ENCODE measurements at places on chromosomes 2 and 18. TPM values are rescaled to one million over a fixed set of nuclear protein-coding genes. Genes with fewer than 3 reads are reported as not detected.

Gene SDC1
- 38.7 TPM for total RNA-seq

GRCh38 chr2:158497486-158497885 lies 40.7 kb downstream of the PKP4 start:
- H3K27ac ChIP-seq, result no peak overlapping the region
- no peaks in the 10 kb centered on the region for H3K4me1 ChIP-seq
- DNase-seq, result no peak
- H3K36me3 ChIP-seq, result no peaks in the 10 kb centered on the region

DNA sequence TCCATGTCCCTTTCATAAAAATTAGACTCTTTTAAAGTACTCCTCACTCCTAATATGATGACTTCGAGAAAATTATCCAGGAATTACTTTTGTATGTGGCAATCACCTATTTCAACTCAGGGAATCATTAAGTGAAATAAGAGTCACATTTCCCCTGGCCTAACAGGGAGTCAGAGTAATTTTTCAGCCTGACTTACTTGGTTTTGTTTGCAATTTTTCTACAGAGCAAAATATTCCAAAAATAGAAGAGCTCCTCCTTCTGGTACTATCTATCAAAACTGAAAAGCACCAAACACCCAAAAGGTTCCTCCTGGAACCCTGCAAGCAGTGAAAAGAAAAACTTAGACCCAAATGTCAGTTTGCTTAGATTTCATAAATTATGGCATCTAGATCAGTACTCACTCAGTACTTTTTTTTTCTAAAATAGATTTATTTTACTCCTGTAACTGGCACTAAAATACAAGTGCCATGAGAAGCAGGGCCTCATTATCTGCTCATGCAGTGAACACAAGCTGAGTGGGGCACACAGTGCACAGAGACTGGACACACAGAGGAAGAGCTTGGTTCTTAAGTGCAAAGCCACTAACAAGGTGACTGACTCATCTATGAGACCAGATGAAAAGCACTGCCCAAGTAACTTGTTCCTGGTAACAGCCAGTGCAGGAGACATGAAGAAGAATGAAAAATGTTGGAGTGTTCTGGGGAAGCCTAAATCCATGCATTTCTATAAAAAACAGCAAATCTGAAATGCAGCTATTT lies 28.7 kb downstream of the ACAA2 start:
- DNase-seq, result no peak
- H3K27ac ChIP-seq, result no peak overlapping the region
- peaks cover 3% of the 10 kb centered on the region for H3K36me3 ChIP-seq
- no peaks in the 10 kb centered on the region for H3K4me1 ChIP-seq
- H3K4me3 ChIP-seq, result no peak overlapping the region
- no peaks in the 10 kb centered on the region for H3K27me3 ChIP-seq

DNA sequence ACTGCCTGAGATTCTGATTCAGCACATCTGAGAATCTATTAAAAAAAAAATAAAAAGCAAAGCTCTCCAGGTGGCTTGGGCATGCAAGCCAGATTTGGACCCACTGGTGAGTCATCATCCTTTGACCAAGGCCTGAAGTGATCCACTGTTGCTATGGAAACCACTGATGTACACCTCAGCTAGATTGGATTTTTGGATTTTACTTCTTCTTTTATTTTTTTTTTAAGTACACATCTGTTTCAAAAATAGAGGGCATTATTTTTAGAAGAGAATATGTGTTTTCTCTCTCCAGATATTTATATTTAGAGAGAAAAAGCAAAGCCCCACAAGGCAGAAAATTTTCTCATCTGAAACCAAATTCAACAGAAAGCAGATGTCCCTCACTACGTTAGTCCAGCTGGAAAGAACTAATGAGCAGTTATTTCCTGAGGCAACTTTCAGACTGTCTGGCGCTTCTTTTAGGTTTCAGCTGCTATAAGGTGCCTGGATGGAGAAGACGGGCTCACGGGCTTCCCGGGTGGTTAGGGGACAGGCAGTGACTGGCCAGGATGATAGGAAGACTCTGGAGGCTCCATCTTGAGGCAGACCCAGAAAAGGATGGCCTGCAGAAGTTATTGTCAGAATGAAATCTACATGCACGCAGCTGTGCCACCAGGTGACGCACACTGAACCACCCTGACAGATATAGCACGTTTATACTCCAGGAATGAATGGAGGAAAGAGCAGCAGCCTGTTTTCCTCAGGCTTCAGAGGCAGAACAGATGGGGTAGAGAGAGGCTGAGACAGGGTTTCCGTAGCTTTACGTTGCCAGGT lies 50.5 kb downstream of the MRPL35 start:
- H3K4me1 ChIP-seq, result no peaks in the 10 kb centered on the region
- H3K4me3 ChIP-seq, result no peak overlapping the region
- no peak for DNase-seq
- H3K27ac ChIP-seq, result peak overlapping the region; percentile 2
- no peaks in the 10 kb centered on the region for H3K36me3 ChIP-seq

DNA sequence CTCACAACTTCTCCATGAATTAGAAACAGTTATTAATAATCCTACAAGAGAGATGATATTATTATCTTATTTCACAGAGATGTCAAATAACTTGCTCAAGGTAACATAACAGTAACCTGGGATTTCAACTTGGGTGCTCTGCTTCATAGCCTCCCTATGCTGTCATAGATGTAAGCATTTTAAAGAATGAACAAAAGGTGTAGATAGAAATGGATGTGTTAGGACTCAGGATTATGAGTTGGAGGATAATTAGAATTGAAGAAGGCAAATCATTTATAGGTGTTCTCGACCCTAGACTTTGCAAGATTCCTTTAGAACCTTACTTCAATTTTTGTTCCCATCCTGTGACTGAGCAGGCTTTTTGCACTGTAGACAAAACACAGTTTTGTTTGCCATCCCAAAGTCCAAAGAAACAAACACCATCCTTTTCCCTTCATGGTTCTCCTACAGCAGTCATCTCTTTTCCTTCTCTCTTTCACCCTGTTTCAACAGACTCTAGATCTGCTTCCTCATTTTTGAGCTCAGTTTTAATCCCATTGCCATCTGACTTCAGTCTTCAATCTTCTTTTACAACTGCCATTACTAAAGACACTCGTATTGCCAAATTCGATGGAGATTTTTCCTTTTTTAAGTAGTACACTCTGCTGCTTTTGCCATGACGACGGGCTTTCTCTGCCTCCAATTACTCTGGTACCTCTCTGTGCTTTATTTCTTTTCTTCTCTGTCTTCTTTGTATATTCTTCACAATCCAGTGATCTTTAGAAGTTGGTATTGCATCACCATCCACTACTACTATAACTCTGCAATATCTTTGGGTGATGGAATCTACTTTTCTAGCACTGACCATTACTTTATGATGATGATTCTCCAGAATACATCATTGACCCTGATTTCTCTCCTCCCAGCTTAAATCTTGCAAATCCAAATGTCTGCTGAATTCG lies 4.5 kb downstream of the HNMT start:
- DNase-seq, result no peak
- no peaks in the 10 kb centered on the region for H3K4me1 ChIP-seq
- peak overlapping the region; percentile 93 for H3K27ac ChIP-seq
- H3K4me3 ChIP-seq, result no peak overlapping the region
- no peaks in the 10 kb centered on the region for H3K27me3 ChIP-seq

- no peaks in the 10 kb centered on the region for H3K27me3 ChIP-seq
- no peak overlapping the region for H3K4me3 ChIP-seq
- no peak for DNase-seq
- H3K4me1 ChIP-seq, result no peaks in the 10 kb centered on the region
- no peak overlapping the region for H3K27ac ChIP-seq
- no peaks in the 10 kb centered on the region for H3K36me3 ChIP-seq
Observed at GRCh38 chr2:159840616-159841015, 42.6 kb upstream of the CD302 start.

GRCh38 chr2:20611077-20611843 lies 39.6 kb downstream of the HS1BP3 start:
- peaks cover 17% of the 10 kb centered on the region for H3K4me1 ChIP-seq
- H3K4me3 ChIP-seq, result no peak overlapping the region
- H3K27me3 ChIP-seq, result no peaks in the 10 kb centered on the region
- peak overlapping the region; percentile 82 for H3K27ac ChIP-seq
- peak; percentile 77 for DNase-seq
- H3K36me3 ChIP-seq, result no peaks in the 10 kb centered on the region

- no peak overlapping the region for H3K4me3 ChIP-seq
- H3K36me3 ChIP-seq, result no peaks in the 10 kb centered on the region
- H3K27ac ChIP-seq, result no peak overlapping the region
- H3K4me1 ChIP-seq, result no peaks in the 10 kb centered on the region
- no peaks in the 10 kb centered on the region for H3K27me3 ChIP-seq
Observed at GRCh38 chr2:110971811-110972210, 148.9 kb upstream of the BCL2L11 start.

Measured in breast epithelium (tissue), 4 donors.